Stimulated activated memory B cell treated with anti-CD40 and anti-IgM and Interleukin-4, amounts not matched to agents 10 μg/mL and 1 μg/mL and 100 μg/mL, for 72 hours (primary cell): ENCODE measurements at places on chromosomes 3 and 15.

- ATAC-seq: no peak
Measured at GRCh38 chr3:78633626-78634025, 1134.2 kb downstream of the ROBO1 start.

DNA sequence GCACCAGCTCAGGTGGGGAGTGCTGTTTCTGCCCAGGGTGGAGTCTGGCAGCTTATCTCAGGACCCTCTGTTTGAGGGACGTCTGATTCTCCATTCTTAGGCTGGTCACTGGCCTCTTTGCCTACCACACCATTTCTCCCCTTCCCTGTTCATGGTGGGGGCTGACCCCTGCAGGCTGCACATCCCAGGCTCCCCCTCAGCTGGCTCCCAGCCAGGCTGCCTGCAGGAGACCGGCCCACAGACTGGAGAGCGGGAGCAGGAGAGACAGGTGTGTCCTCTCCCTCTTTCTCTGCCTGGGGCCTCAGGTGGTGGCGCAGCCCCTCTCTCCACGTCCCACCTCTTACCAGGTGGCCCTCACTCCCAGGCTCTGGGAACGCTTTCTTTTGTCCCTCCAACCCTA lies 60.8 kb downstream of the RAB11A start:
- ATAC-seq: no peak

- ATAC-seq: no peak
Measured at GRCh38 chr3:81451611-81452010, 309.8 kb downstream of the GBE1 start.

DNA sequence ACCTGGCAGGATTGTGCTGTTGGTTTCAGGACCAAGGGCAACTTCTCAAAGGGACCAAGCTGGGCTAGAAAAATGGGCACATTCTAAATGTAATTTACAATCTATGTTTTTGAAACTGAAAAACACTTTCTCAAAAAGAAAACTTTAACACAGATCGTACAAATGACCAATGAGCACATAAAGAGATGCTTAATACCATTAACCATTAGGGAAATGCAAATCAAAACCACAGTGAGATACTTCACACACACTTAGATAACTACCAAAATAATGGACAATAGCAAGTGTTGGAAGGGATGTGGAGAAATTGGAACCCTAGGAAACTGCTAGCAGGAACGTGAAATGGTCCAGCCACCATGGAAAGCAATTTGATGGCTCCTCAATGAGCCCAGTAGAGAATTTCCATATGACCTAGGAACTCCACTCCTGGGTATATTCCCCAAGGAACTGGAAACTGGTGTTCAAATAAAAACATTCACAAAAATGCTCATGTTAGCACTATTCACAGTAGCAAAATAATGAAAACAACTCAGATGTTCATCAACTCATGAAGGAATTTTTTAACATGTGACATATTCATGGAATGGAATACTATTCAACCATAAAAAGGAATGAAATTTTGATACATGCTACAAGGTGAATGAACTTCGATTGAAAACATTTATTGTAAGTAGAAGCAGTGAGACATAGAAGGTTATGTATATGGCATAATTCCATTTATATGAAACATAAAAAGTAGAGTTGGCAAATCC lies 288.3 kb upstream of the NR2F2 start:
- no peak for ATAC-seq

- peak; percentile 53 for ATAC-seq
Measured at GRCh38 chr3:23836536-23837230, 30.9 kb downstream of the UBE2E1 start.

GRCh38 chr3:150174179-150174578 lies 203.5 kb upstream of the PFN2 start:
- no peak for ATAC-seq

- no peak for ATAC-seq
Measured at GRCh38 chr15:98799461-98800390, 151.4 kb downstream of the IGF1R start.

- ATAC-seq: no peak
Measured at GRCh38 chr15:82943176-82943575, 9.3 kb downstream of the HOMER2 start.

DNA sequence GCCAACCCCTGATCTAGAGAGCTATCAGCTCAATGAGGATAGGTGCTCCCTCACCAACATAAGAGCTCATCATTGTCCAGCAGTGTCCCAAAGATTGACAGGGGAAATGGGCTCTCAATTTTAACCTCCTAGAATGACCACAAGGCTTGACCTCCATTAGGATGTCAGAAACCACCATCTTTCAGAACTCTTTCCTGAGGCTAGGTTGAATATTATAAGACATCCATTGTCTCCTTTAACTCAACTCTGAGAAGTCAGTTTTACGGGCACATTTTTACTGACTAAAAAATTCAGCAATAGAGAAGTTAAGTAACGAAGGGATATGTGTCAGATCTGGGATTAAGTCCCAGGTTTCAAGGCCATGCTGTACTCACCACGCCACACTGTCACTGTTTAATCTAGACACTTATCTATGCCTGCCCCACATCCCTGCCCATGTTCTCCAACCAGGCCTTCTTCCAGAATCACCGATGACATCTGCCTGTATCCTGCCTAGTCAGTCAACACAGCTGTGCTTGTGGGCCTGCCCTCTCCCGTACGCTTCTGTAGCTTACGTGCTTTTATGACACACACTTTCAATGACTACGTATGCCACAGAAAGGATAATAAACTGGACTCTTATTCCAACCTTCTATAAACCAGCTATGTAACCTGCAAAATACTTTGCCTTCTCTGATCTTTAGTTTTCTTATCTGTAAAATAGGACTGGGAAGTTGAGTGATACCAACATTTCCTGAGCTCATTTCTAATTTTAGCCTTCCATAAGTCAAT lies 17.1 kb upstream of the MUC13 start:
- no peak for ATAC-seq

DNA sequence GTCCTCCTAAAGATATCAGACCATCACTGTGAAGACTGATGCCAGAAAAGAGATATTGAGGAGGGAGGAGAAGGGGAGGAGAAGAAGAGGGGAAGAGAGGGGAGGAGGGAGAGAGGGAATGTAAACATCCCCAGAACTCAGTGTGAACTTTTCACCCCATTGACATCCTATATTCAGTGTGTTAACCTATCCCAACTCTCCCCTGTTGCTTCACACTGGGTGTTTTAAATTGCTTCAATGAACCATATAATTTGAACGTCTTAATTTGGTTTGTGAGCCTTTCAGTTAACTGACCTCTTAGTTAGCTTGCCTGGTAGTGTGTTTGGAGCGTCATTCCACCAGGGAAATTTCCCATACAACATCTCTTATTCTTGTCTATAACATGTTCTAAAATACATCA lies 29.8 kb upstream of the PTPRG start:
- no peak for ATAC-seq

DNA sequence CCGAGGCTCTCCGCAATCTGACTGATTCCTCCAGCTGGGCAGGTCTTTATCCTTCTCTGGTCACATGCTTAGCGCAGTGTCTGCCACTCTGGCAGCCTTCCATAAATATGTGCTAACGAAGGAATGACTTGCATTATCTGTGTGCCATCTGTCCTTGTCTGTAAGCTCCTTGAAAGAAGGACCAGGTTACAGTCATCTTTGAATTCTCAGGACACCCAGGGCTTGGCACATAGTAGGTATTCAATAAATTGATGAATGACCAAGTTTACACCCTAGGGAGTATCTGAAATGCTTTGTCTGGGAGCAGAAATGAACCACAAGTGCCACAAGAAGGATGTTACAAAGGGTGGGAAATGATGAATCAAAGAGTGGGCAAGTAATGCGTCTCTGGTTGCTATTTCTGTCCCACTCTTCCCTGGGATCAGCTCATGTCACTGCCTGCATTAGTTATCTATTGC lies 16.5 kb upstream of the FAM3D start:
- peak; percentile 6 for ATAC-seq

DNA sequence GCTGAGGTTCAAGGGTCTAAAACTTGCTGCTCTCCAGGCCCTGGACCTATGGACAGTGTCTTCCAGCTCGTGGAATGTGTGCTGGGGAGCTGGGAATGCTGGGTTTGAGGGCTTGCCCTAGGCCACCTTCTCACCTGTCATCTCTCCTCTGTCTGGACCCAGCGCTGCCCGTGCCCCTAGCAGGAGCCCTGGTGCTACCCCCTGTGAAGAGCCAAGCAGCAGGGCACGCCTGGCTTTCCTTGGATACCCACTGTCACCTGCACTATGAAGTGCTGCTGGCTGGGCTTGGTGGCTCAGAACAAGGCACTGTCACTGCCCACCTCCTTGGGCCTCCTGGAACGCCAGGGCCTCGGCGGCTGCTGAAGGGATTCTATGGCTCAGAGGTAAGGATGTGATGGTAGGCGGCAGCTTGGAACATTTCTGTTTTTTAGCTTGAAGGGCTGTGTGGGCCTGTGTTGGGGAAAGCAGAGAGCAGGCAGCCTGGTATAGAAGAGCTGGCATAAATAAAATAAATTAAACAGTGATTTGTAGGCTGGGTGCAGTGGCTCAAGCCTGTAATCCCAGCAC lies 5.1 kb downstream of the CHRD start:
- ATAC-seq: no peak

GRCh38 chr3:56702490-56703315 lies 19.6 kb upstream of the TASOR start:
- no peak for ATAC-seq

DNA sequence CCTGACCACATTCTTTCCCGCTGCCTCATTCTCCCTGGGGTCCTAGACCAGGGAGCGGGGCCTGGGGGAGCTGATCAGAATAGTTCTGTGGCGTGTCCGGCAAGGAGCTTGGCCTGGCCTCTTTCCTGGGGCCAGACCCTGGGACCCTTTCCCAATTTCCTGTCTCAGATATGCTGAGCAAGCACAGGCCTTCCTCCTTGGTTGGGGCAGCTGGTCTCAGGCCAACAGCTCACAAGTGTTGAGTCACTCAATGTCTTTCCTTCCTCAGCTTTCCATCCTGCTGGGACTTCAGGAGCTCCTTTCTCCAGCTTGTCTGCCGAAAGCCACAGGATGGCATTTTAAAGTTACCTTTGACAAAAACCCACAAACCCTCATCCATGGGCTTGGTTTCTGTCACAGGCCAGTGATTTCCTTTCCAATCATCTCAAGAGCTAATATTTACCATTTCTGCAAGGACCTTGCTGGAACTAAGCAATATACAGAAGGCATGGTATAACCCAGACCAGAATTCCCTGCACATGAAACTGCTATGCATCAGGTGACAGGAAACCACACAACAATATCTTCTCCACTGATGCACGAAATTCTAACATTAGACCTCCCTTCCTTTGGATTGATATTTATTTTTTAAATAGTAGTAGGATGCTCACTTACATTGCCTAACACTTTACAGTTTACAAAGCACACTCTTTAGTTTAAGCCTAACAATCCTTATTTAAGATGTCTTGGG lies 19.5 kb upstream of the TIMP4 start:
- no peak for ATAC-seq

DNA sequence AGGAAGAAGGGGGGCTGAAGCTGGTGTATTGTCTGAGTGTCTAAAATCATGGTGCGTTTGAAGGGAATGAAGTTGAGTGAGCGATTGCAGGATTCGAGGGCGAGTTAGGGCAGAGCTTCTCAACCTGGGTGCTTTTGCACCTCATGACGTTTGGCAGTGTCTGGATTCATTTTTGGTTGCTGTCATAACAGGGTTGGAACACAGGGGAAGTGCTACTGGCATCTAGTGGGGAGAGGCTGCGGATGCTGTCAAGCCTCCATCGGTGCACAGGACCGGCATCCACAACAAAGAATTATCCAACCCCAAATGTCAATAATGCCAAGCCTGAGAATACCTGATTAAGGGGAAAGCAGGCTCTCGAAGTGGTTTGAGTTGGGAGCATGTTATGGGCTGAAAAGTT lies 120.0 kb downstream of the SLCO3A1 start:
- no peak for ATAC-seq

- no peak for ATAC-seq
Measured at GRCh38 chr3:71016178-71016845, 567.2 kb downstream of the FOXP1 start.

GRCh38 chr15:31236184-31237042 lies 90.2 kb upstream of the KLF13 start:
- no peak for ATAC-seq

GRCh38 chr15:85954586-85954985 lies 125.1 kb upstream of the AGBL1 start:
- ATAC-seq: no peak

DNA sequence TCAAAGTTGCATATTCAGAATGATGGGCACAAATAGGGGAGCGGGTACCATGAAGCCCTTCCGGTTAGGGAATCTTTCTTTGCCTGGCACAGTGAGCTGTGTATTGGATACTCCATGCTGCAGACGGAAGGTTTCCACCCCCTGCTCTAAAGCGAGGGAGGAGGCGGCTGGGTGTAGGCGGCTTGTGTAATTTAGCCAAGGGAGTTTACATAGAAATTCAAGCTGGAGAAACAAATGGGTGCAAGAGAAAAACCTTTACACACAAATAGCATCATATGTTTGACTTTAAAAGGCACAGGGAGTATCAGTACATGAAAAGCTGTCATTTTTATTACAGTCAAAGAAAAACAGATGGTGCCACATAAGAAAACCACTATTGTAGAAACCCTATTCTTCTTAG lies 59.3 kb upstream of the ADCY5 start:
- ATAC-seq: no peak

GRCh38 chr3:137062250-137062649 lies 104.5 kb downstream of the IL20RB start:
- peak; percentile 49 for ATAC-seq

GRCh38 chr3:66473692-66474091 lies 27.1 kb downstream of the LRIG1 start:
- no peak for ATAC-seq

DNA sequence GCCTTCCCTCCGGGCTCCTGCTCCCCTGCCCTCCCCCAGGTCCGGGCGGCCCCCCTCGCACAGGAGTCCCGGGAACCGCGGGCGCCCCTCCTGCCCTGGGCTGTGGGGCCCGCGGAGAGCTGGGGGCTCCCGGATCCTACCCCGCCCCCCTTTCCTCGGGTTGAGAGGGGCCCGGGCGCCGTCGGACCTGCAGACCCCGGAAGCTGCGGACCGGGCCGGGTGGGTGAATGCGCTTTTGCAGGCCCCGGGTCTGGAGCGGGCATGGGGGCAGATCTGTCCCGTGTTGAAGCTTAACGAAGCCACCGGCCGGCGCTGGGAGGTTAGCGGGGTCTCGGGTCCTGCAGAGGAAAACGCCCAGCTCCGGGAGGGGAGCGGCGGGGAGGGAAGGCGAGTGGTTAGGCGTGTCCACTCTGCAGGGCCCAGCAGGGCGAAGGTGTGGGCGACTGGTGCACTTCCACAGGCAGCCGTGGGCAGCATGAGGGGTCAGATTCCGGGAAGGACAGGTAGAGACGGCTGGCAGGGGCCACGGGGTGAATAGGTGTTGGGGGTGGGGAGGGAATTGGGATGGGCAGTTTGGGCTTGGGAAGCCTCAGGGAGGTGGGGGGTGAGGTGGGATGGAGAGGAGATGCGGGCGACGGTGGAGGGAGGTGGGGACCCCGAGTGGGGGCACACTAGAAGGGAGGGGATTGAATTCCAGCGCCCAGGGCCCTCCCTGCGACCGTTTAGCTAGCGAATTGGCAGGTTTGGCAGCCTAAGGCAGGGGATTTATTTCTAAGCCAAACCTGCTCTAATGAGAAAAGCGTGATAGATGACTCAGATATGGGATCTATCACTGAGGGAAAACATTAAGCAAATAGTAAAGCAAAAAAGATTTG lies 635 bp downstream of the CD276 start:
- ATAC-seq: peak; percentile 28

- ATAC-seq: no peak
Measured at GRCh38 chr15:25481208-25481859, 42.5 kb upstream of the UBE3A start.

- ATAC-seq: no peak
Measured at GRCh38 chr3:54960701-54961100, 32.8 kb upstream of the LRTM1 start.
